ENCODE measurements at places on chromosomes 3 and 15.

DNA sequence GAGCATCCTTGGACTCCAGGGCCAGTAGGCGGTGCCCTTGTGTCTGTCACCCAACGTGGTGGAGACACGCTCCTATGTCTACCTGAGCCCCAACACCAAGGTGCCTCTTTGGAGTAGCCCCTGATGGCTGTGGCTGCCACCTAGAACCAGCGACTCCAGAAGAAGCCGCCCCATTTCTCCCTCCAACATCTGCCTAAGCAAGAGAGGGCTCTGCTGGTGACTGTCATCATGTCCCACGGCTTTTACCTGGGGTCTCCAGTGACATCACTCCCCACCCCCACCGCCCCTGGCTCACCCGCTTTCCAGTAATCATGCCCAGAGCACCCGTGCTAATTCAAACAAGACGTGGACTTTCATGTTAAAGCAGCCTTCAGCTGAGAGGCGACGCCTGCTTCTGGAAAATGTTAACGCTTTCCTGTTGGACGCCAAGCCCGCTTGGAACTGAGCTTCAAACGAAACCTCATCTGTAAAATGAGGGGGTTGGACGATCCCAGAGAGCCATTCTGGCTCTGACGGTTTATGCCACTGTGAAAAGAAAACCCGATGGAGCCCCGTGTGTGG lies 57.0 kb downstream of the ISG20 start:
- DNase-seq = no peak

- DNase-seq = no peak
Observed at GRCh38 chr3:49807431-49808114, 4.5 kb downstream of the INKA1 start.

- no peak for DNase-seq
Observed at GRCh38 chr15:86676002-86676401, 596.3 kb downstream of the AGBL1 start.

DNA sequence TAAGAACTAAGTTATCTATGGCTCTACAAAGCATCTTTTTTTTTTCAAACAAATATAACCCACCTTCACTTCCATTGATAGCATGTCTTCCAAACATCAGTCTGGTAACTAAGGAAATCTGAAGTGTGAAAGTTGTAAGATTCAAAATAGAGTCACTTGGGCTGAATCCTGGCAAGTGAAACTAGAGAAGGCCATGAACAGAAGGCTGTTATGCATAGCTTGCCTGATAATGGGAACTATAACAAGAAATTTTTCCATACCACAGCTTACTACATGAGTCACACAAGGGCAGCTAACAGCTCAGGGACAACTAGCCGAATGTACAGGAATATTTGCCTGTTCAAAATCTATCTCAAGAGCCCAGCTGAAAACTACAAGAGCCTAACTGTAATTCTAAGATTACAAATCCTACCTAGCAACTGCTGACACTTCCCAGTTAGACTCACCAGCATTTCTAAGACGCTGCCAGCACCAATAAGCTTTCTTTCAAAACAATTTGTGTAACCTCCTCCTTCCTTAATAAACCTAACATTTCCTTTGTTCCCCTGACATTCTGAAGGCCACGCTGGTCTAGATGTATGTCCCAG lies 1066.5 kb downstream of the PLOD2 start:
- DNase-seq = no peak

DNA sequence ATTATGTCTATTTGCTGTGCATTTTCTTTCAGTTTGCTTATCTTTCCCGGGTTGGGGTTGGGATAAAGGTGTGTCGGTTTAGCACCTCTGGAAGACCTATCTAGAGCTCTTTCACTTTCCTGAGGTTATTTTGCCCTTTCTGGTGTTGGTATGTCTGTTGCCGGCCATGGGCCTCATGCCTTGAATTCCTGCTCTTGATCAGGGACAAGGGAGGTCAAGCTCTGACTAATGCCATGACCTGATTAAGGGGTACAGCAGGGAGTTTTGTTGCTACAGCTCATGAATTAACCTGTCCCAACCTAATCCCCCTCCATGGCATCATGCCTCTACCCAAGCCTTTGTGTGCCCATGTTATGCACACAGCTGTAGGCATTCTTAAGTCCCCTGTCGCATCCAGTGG lies 70.5 kb upstream of the GOLGA6B start:
- no peak for DNase-seq

DNA sequence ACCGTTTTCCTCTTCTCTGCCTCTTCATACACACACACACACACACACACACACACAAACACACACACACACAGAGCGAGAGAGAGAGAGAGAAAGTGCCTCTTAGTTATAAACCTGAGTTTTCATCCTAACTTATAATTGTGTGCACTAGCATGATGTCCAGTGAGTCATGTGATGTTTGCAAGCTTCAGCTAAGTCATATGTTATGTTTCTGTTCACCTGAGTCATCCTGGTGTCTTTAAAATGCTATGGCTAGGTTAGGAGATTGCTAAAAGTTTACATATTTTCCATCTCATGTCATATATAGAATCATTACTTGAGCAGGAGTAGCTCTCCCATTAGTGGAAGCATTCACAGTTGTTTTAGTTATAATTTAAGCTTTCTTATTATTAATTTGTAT lies 155.8 kb downstream of the EPHA6 start:
- no peak for DNase-seq

- DNase-seq = no peak
Observed at GRCh38 chr3:4720316-4721075, 227.3 kb downstream of the ITPR1 start.

GRCh38 chr3:55487381-55488241 lies 505 bp upstream of the WNT5A start:
- DNase-seq = no peak

- DNase-seq = no peak
Observed at GRCh38 chr3:53616321-53616720, 121.9 kb downstream of the CACNA1D start.

GRCh38 chr15:70856177-70856883 lies 2.4 kb upstream of the LARP6 start:
- no peak for DNase-seq

DNA sequence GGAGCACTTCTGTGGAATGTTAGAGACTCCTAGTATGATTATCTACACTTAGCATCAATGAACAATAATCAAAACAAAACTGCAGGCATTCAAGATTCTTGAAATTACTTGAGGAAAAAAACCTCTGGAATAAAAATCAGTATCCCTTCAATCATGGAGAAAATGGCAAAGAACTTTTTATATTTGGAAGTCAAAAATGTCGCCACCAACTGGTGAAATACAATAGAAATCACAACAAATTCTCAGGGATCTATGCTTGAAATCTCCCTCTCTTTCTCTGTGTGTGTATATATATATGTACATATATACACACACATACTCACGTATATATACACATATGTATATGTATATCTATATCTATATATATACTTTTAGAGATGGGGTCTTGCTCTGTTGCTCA lies 378.9 kb upstream of the ALCAM start:
- no peak for DNase-seq

DNA sequence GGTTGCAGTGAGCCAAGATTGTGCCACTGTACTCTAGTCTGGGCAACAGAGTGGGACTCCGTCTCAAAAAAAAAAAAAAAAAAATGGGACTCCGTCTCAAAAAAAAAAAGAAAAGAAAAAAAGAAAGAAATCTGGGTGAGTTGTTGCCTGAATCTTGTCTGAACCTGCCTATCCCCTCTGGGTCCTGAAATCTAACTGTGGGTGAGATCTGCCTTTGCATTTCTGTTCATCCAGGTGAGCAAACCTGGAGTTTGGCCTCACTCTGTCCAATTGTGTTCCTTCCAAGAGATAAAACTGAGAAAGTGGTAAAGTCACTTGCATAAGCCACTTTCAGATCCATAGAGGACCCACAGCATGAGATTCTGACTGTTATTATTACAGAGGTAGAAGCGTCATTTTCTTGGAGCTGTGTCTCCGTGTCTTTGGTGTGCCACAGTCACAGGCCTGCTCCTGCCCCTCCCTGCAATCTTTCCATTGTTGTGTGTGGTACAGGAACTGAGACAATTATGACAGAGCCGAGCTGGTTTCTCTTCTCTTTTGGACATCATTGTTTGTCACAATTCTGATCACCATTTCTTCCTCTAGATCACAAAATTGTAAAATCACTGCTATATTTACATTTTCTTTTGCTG lies 235.9 kb downstream of the LPP start:
- no peak for DNase-seq

GRCh38 chr15:78727561-78727960 lies 83.7 kb downstream of the ADAMTS7 start:
- no peak for DNase-seq

DNA sequence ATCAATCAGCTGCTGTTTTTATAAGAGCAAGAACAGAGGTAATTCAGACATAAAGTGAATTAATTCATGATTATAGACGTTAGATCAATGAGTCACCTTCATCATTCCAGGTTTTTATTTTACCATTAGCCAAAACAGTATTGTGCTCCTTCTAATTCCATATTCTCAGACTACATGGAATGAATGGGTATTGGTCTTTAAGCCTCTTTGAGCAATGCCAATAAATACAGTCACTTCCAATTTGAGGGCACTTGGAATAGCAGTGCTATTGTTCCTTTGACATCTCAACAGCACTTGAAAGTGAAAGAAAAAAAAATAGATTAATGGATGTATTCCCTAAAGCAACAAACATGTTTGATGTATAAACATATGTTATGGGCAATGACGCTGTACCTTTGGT lies 830.9 kb upstream of the CFAP20DC start:
- no peak for DNase-seq

DNA sequence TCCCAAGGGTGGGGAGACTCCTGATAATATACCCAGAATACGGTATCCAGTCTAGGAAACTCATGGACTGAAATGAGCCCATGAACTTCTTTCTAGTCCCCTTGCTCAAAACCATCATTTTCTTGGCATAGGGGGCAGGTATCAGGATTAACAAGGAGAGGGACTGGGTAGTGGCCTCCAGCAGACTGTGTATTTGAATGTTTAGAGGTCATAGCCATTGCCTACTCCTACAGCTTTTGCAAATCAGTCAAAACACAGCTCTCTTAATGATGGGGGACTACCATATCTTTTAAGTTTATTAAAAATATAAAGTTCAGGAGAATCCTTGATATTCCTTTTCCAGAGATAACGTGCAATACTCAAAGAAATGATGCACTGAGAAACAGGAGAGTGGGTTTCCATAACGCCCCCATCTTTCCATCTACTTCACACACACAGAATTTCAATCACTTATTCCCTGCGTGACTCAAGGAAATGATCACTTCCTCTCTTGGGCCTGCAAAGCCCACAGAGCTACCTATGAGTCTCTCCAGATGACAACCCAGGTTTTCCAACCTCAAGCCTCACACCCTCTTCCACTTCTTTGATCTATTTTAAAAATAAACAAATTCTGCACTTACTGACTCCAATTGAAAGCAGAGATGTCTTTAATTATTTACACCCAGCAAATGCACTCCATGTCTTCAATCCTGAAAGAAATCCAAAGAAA lies 584.0 kb upstream of the LMCD1 start:
- no peak for DNase-seq

DNA sequence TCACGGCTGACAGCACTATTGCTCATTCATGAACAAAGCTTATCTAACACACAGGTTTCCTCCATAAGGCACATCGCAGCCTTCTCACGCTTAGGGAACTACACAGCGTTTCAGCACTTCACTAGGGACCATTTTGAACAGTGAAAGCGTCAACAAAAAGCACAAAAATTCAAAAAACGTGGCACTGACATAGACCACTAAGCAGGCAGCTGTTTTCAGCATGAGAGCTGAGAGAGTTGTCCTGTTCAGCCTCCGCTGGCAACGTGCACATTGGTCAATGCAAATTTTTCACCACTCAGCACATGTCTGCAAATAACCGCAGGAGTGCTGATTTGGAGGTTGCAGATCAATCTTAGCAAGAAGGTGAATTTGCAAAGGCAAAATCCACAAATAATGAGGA lies 109.2 kb downstream of the LRRK1 start:
- DNase-seq = no peak

GRCh38 chr3:124843506-124844177 lies 43.5 kb downstream of the ITGB5 start:
- DNase-seq = no peak

DNA sequence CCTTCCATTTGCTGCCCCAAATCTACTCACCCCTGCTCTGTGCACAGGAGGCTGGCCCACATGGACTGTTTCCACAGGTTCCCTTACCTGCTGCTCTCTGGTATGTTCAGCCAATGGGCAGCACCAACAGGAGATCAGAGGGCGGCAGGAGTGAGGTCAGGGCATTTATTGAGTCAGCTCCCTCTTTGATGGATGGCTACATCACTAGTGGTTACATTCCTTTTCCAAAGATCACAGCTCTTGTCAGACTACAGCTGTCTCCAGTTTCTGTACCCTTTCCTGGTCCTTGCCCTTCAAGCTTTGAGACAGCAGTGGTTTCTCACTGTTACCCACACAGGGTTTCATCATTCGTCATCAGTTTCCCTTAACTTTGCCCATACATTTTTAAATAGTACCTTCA lies 325.1 kb downstream of the SUCLG2 start:
- DNase-seq = no peak

DNA sequence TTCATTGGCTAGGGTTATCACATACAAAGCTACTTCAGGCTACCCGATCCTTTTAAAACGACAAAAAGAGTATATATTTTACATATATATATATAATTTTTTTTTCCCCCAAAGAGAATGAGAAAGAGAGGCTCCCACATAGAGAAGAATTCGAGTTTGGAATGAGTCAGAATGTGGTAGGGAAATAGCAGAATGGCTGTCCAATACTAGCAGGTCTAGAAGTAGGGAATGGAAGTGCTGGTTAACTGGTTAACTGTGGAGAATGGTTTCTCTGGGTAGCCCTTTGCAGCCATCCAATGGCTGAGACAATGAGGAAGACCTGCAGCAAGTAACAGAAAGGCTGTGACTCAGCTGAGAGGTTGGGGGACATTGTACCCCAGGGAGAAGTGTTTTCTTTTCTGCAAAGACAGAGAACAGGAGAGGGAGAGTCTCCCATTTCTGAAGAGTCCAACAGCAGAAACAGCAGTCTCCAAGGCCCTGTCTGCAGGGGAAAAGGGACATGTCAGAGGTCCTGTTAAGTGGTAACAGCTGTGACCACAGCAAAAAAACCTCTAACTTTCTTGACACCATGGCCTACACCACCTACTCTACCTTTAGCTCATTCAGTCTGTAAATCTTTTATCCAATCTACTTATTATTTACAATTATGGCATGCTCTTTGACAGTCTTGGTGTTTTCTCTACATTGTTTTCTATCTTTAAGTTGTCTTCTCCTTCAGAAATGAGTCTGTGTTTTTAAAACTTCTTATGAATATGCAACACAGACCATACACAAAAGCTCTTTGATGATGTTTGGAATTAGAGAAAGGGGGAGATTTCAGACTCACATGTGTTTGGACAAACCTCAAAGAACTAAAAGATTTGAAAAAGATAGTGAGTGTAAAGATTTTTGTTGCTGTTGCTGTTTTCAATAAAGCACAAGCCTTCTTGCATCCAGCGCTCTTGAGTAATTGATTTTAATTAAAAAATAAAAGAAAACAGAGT lies 116.1 kb upstream of the SLC7A14 start:
- no peak for DNase-seq

- DNase-seq = no peak
Observed at GRCh38 chr15:100790786-100791265, 88.8 kb upstream of the ALDH1A3 start.

Data from GM12892 (cell line).